ENCODE measurements at places on chromosomes 16 and 17.

- DNase-seq: no peak
Observed at GRCh38 chr16:22805326-22805725, 8.6 kb upstream of the HS3ST2 start.

DNA sequence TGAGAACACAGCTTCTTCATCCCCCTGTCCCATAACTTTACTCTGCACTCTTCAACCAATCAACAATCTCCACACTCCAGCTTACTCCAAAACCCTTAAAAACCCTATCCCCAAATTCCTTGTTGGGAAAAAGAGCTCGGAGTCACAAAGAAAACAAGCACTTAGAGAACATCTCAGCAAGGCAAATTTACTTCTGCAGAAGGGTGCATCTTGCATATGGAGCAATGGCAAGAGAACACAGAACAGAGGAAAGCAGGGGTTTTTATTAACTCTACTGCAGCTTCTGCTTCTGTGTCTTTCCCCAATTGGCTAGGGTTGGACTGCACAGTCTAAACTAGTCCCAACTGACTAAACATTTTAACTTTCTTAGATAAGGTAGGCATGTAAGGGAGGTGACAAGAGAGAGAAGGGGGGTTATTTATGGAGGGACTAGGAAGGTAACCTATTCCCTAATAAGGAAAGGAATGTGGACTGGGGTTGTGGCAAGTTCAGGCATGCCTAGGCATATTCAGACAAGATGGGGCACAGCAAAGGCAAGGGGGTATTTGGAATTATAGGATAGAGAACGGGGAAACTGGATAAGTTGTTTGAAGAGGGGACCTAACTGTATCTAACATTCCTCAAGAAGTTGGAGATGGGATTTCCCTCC, 125.5 kb downstream of the CACNG3 start:
- DNase-seq: no peak

DNA sequence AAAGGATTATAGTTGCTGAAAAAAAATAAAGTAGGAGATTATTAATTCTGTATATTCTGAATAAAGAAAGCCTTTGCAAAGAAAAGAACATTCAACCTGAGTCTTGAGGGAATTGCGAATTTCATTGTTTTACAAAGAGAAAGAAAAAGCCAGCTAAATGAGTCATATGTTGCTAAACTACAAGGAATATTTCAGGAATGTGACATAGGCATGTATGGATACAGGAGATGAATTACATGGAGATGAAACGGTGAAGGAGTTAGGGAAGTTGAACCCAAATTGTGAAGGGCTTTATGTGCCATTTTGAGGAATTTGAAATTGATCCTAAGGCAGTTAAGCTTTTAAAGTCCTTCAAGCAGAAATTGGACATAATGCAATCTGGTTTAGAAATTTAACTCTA, 177.3 kb upstream of the RBL2 start:
- DNase-seq: peak; percentile 69

DNA sequence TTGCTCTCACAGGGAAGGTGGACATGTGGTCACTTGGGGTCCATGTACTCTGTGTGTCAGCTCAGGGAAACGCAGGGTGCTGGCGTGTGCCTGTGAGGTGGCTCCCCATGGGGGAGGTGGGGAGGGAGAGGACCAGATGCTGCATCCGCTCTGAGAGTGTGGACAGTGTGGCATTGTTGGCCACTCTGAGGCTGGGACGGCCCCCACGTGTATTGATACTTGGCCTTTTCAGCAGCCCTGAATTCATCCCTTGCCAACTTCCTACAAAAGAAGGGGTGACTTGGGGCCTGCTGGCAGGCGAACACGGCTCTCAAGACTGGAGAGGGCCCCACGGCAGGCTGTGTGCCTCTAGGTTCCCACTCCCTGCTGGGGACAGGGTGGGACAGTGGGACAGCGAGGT, 120.1 kb downstream of the RAB11FIP4 start:
- DNase-seq: no peak

- no peak for DNase-seq
Observed at GRCh38 chr17:45342306-45342705, 25.5 kb upstream of the MAP3K14 start.

DNA sequence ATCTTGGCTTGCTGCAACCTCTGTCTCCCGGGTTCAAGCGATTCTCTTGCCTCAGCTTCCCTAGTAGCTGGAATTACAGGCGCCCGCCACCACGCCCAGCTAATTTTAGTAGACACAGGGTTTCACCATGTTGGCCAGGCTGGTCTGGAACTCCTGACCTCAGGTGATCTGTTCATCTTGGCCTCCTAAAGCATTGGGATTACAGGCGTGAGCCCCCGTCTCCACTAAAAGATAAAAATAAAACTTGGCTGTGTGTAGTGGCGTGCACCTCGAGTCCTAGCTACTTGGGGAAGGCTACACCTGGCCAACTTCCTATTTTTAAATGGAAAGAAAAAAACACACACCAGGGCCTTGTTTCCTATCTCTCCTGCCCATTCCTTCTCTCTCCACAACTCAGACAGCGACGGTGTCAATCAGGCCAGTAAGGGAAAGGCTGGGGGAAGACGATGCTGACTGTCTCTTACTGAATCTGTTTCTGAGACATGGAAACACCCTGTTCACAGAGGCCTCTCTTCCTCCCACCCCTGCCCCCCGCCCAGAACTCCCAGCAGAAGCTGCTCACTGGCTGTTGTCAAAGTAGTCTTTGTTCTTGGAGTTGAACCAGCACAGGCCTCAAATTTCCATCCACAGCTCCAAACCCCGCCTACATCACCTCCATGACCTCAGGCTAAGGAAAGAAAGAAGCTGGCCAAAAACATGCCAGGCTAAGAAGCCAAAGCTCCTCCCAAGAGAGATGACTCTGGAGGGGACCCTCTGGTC, 96.6 kb downstream of the NXN start:
- peak; percentile 28 for DNase-seq

- DNase-seq: no peak
Observed at GRCh38 chr17:67049025-67049739, 4.8 kb downstream of the CACNG1 start.

- no peak for DNase-seq
Observed at GRCh38 chr16:27870116-27870798, 193.3 kb downstream of the GSG1L start.

GRCh38 chr17:80649200-80649644, 104.6 kb downstream of the RPTOR start:
- no peak for DNase-seq

DNA sequence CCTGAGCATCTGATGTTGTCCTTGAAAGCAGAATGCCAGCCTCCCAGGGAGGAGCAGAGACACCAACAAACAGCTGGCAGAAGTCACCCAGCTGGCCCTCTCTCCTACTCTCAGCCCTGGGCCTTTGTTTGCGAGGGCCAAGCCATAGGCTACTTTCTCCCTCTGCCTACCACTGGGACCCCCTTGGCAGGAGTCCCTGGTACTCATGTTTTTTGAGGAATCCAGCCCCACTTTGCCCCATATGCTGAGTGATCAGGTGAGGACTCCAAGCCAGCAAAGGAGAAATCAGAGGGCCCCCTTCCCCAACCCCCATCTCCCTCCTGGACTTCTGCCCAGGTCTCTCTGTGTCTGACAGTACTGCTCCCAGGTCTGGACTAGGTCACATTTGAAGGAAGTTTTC, 121.9 kb downstream of the USP31 start:
- DNase-seq: no peak

- peak; percentile 97 for DNase-seq
Observed at GRCh38 chr17:35713069-35713728, 18.2 kb upstream of the RASL10B start.

DNA sequence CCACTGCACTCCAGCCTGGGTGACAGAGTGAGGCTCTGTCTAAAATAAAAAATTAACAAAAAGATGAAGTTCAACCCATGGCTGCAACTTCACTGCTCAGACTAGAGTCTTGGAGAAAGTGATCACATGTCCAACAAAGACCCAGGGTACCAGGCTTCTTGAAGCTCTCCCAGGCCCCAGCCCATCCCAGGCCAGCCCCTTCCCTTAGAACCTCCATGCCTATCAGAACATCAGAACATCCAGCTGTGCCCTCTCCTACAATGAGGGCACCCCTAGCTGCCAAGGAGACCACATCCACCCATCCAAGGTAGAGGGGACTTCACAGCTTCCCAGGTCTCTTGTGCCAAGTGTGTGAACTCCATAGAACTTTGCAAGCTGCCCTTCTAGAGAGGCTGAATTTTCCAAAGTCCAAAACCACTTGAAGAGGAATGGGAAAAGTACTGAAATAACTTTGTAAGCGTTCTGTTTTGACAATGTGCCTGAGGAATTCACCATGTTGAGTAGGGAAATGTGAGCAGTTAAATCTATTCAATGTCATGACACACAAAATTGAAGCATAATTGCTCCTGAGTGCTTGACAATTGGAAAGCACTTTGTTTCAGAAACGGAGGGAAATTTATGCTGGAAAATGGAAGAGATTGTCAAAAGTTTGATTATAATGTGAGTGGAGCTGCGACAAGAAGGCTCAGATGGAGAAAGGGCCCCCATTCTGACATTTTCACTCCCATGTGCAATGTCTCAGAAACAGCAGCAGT, 230.4 kb downstream of the ZNF423 start:
- DNase-seq: no peak

- no peak for DNase-seq
Observed at GRCh38 chr17:38547444-38547843, 58.3 kb downstream of the SRCIN1 start.

DNA sequence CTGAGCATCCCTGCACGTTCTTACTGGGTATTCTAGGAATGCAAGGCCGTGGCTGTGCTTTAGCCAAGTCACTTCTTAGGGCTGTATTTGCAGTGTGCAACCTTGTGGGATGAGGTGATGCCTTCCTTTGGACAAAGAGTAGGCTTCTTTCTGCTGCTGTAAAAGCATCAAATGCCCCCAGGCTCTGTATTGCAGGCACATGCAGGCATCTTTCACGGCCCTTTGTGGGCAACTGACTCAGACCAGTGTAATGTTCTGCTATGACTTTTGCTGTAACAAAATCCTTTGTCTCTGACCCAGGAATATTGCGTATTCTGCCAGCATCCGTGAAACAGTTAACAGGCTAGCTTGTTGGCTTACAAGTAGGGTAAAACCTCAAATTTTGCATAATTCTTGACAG, 30.9 kb upstream of the GCSH start:
- DNase-seq: peak; percentile 76

DNA sequence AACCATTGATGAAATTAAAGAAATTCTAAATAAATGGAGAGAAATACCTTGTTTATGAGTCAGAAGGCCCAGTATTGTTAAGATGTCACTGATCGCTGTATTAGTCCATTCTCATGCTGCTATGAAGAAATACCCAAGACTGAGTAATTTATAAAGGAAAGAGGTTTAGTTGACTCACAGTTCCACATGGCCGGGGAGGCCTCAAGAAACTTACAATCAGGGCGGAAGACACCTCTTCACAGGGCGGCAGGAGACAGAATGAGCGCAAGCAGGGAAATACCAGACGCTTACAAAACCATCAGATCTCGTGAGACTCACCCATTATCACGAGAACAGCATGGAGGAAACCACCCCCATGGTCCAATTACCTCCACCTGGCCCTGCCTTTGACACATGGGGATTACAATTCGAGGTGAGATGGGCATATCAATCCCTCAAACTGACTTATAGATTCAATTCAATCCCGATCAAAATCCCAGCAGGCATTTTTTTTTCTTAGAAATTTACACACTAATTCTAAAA, 157.2 kb downstream of the ENGASE start:
- DNase-seq: no peak

- DNase-seq: no peak
Observed at GRCh38 chr17:34219405-34219804, 35.7 kb upstream of the CCL2 start.

DNA sequence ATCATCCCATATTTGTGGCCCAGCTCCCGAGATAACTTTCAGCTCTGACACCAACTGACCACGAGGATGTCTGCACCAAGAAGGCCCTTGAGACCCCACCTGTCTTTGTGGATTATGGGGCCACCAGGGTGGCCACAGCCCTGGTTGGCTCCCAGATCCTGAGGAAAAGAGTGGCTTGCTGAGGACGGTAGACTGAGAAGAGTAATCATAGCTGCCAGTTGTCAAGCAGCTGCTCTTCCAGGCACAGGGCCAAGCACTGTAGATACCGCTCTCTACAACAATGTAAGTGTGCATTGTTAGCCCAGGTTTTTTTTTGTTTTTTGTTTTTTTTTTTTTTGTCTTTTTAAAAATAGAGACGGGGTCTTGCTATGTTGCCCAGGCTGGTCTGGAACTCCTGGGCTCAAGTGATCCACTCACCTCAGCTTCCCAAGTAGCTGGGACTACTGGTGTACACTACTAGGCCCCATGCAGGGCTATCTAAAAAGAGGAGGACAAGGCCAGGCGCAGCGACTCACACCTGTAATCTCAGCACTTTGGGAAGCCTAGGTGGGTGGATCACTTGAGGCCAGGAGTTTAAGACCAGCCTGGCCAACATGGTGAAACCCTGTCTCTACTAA, 9.6 kb downstream of the ZNF205 start:
- DNase-seq: no peak

DNA sequence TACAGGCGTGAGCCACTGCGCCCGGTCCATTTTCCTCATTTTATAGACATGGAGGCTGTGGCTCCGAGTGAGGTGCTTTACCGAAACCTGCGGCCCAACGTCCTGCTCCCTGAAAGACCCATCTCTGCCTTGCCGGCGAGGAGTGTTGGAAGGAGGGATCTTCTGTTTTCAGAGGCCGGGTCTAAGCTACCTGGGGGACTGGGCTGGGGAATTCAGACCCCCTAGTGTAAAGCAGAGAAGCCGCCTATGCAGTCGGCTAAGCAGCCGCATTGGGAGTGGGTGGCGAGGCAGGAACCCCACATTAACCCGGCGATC, 16.3 kb downstream of the MEOX1 start:
- no peak for DNase-seq

DNA sequence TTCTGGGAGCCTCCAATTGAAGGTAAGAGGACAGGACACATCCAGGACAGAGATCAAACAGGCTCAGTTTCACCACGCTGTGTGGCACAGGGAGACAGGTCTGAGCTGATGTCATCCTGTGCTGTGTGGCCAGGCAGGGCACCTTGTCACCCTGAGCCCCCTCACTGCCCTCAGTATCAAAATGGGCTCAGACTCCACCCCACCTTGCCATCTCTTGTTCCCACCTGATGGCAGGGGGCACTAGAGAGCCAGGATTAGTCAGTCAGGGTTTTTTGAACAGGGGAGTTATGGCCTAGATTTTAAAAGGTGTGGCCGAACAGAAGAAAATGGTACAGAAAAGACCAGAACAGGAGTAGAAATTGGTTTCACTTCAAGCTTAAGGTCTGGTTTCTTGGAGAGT, 2.6 kb downstream of the KAT2A start:
- no peak for DNase-seq

- no peak for DNase-seq
Observed at GRCh38 chr16:47392081-47392480, 68.8 kb downstream of the ITFG1 start.

DNA sequence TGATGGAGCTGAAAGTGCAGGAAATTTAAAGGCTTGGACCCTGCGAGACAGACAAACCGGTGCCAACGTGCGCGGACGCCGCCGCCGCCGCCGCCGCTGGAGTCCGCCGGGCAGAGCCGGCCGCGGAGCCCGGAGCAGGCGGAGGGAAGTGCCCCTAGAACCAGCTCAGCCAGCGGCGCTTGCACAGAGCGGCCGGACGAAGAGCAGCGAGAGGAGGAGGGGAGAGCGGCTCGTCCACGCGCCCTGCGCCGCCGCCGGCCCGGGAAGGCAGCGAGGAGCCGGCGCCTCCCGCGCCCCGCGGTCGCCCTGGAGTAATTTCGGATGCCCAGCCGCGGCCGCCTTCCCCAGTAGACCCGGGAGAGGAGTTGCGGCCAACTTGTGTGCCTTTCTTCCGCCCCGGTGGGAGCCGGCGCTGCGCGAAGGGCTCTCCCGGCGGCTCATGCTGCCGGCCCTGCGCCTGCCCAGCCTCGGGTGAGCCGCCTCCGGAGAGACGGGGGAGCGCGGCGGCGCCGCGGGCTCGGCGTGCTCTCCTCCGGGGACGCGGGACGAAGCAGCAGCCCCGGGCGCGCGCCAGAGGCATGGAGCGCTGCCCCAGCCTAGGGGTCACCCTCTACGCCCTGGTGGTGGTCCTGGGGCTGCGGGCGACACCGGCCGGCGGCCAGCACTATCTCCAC, at the start of gene NOG:
NOG (plus strand) TSS at position 54 of the 674 bp plus-strand sequence; CDS start at position 579, 525 bp downstream.
- peak; percentile 78 for DNase-seq
